NCI-H1436 (cell line): ENCODE measurements at places on chromosomes 7 and 10.

- no peak for DNase-seq
Measured at GRCh38 chr7:46015107-46015868, 94.2 kb upstream of the IGFBP3 start.

- DNase-seq, result no peak
Measured at GRCh38 chr7:3068530-3068929, 24.9 kb upstream of the CARD11 start.

DNA sequence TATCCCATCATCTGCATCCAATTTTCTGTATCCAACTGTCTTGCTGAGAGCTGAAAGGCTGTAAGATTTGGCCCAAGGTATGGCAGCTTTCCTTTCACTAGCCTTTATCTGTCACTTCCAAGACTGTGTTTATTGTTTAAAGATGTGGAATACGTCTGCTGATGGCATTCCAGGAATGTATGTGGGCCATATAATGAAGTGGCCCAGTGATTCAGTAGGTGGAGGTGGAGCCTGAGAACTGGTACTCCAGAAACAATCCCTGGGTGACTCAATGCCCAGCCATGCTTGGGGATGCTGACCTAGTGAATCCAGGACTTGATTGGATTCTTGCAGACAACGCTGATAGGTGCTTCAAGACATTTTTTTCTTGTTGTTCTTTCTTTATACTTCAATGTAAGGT, 13.5 kb downstream of the NEUROD6 start:
- DNase-seq, result no peak

DNA sequence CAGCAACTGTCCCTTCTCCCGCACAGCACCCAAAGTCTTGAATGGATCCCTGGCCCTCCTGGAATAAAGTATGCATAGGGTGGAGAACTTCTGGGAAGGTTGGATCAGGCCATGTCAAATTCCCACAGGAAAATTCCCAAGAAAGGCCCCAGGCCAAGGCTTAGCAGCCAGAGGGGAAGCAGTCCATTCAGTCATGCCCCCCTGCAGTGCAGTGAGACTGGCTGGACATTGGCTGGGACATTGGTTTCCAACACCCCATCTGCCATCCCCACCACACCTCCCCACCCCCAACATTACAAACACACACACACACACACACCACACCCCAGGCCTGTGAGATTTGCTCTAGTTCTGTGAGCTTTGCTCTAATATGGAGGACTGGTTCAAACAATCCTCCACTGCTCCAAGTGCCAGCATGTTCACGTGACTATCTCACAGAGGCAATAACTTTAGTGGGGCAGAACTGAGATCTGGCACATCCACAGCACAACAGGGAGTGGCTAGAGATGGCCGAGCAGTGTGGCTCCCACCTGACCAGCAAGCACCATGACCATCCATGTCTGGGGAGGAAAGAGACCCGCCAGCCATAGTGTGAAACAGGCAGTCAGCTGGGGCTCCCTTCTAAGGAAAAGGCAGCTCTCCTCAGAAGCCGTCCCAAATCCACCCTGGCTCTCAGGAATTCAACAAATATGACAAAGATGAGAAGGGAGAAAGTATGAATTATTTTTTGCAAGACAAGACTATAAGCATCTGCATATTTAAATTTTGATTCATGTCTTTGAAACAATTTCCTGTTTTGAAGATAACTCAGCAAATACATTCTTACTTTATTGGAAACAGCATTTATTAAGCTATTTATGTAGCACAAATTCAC, 6.7 kb upstream of the FAM170B start:
- DNase-seq, result no peak

DNA sequence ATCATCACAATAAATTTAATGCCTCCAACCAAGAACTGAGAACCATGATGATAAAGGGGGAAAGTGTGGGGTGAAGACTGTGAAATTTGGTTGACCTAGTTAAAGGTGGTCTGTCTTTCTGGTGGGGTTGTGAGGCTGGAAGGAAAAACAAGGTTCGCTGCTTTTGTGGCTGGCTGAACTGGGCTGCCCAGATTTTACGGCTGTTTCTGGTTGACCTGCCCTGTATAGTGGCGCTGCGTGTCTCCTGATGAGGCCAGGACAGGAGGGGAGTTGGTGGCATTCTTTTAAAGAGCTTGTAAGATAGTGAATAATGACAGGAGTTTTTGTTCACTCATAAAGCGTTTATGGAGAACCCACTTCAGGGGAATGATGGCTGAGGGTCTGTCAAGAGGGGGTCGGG, 101.8 kb downstream of the CYP26A1 start:
- DNase-seq, result no peak

DNA sequence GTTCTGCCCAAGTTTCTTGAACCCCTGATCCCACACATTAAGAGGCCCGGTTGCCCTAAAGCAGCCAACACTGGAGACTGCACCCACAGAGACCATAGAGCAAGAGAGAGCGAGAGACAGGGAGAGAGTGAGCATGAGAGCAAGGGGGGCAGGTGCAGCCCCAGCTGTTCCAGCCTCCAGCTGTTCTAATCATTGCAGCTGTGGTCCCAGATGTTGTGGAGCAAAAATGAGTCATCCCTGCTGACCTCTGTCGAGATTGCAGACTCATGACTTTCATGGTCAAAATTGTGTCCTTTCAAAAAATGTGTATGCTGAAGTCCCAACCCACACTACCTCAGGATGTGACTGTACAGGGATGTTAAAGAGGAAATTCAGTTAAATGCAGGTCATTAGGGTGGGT, 143.9 kb upstream of the FRMD4A start:
- DNase-seq, result no peak

GRCh38 chr10:3201796-3202195, 29.2 kb upstream of the PITRM1 start:
- no peak for DNase-seq

GRCh38 chr10:30431435-30431911, 2.5 kb upstream of the MAP3K8 start:
- DNase-seq, result no peak

DNA sequence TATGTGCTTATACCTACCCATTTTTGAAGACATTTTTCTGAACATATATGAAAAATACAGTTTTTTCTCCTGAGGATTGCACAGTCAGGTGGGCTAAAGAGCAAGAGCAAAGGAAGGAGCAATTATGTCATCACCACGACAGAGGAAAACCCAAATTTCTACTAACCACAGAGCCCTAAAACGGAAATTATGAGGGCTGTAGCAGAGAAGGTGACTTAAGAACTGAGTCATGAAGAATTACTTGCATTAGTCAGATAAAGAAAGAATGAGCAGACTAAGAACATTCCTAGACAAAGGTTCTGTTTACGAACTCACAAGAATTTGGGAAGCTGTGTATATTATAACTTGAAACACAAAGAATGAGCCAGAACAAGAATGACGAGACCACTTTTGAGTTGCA, 974.4 kb downstream of the NXPH1 start:
- DNase-seq, result no peak

- DNase-seq, result no peak
Measured at GRCh38 chr10:35778306-35778705, 136.2 kb upstream of the FZD8 start.

- peak; percentile 43 for DNase-seq
Measured at GRCh38 chr10:124719213-124719851, 24.8 kb downstream of the FAM53B start.

DNA sequence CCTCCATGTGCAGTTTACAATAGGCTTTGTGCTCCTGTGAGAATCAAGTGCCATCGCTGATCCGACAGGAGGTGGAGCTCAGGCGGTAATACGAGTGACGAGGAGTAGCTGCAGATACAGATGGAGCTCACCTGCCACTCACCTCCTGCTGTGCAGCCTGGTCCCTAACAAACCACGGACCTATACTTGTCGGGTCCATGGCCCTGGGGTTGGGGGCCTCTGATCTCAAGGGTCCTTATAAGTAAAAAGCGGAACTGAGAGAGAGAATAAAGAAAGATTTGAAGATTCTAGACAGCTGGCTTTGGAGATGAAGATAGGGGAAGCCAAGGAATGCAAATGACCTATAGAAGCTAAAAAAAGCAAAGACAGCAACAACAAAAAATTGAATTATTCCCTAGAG, 130.6 kb downstream of the PLXDC2 start:
- no peak for DNase-seq

DNA sequence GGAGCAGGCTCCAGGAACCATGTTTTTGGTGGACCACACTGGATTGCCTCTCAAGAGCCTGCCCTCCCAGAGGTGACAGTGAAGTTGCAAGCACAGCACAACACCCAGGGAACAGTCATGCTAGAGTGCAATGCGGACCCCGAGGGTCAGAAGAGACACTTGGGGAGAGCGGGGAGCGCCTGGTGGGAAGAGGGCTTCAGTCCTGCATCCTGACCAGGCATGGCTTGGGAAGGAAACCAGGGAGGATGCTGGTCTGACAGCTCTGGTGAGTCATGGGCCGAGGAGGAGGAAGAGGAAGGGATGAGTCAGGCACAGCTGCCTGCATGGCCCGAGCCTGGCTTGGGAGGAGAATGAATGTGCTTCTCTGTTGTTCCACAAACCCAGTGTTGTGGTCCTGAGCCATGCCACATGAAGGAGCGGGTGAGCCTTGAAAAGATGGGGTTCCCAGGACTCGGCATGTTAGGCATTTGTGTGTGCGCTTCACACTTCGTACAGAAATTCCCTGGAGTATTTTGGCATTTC, 29.5 kb upstream of the ANKRD2 start:
- DNase-seq, result no peak

DNA sequence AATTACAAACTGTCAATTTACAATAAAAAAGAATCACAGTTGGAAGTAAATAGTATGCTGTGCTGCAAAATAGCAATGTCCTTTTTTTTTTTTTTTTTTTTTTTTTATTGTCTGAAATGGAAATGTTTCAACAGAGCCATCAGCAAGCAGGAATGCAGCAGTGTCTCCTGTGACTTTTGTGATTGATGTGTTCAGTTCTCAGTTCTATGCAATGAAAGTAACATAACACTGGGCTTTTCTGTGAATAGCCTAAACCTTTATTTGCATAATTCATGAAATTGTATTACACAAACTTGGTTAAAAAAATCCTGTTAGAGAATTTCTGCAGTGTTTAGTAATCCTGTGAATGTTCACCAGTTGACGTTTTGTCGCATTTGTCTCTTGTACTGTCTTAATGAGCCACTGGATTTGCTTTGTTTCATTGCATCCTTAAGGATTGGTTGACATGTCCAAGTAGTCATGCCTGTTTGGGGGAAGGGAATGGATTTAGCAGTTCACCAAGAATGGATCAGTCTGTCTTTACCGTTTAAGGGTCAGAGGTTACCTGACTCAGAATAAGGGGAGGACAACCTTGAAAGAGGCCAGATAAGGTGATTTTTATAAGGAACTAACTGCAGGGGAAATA, 192.7 kb downstream of the MLLT10 start:
- no peak for DNase-seq

DNA sequence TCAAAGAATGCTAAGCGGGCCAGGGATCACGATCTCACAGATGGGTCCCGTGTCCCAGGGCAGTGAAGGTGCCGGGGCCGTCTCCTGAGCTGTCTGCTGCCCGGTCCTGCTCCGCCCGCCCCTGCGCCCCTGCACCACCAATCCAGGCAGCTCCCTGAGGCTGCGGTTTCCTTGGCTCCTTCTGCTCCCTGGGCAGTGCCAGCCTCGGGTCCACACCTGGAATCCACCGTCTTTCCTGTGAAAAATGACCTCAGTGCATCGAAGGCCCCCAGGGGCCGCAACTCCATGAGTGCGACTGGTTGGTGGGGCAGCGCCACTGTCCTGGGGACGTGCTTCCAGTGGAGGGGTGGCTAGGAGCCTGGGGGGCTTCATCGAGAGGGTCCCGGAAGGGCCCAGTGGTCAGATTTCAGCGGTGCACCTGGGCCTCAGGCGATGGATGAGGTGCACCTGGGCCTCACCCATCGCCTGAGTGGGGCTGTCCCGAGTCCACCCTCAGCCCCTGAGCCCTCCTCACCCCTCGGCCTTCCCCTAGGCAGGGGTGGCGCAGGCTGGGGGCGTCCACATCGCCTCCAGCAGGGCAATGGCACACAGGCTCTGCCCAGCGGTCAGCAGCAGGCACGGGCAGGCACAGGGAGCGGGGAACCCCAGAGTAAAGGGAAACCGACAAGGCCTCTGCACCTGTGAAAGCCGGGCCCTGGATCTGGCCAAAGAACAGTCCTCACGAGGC, 27.2 kb downstream of the ADGRA1 start:
- DNase-seq, result no peak

GRCh38 chr10:30371954-30372353, 22.9 kb upstream of the MTPAP start:
- no peak for DNase-seq

DNA sequence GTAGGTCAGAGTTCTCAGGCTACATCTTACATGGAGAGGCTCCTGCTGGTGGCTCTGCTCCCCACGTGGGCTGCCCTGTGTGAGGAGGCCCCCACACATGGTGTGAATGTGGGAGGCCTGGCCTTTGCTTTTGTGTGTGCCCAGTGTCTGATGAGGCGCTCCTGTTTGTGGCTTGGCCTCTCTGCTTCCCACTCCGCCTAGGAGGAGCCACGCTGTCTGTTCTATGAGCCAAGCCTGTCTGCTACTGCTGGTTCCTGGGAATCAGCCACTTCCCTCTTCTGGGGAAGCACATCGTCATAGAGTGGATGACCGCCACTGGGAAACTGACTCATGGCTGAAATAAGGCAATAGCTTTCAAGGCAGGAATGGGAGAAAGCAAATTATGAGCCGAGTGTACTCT, 87.1 kb downstream of the CYP26A1 start:
- no peak for DNase-seq

- DNase-seq, result peak; percentile 45
Measured at GRCh38 chr7:111486472-111487142, 75.7 kb downstream of the IMMP2L start.

GRCh38 chr10:104666106-104666505, 25.0 kb downstream of the SORCS3 start:
- DNase-seq, result no peak

GRCh38 chr10:78255796-78256638, 222.4 kb downstream of the RPS24 start:
- DNase-seq, result no peak

GRCh38 chr7:106767078-106767477, 98.0 kb upstream of the PIK3CG start:
- DNase-seq, result no peak

- DNase-seq, result no peak
Measured at GRCh38 chr7:732094-732541, 5.0 kb upstream of the PRKAR1B start.

- DNase-seq, result no peak
Measured at GRCh38 chr7:46554688-46555422, 633.8 kb upstream of the IGFBP3 start.

DNA sequence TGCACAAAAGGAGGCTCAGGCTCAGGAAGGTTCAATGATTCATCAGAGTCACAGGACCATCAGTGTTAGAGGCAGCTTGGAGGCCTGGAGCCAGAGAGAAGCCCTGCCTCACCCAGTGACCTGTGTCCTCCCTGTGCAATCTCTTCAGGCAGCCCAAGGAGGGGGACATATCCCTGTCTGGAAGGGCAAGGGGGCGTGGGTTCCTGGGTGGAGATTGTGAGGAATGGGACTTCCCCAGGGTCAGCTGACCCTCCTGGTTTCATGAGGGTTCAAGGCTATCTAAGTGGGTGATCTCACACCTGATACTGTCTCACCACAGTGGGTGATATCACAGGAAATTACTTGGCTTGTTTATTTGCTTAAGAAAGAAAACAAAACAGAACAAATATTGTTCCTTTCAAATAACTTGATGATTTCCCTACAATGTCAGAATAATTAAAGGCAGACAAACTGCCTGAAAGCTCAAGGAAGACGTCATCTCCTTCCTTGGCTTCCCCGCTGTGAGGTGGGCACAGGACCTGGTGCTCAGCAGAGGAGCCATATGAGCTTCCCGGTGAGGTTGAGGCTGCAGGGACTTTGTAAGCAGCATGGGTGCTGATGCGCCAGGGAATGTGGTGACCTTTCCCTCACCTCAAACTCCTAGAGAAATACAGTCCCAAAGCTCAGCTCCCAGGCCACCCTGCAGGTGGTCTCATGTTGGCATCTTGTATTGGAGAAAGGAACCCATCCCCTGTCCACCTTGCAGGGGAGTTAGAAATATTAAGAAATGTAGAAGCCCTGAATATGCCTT, 763.2 kb downstream of the GRID1 start:
- DNase-seq, result no peak
